ENCODE measurements at places on chromosomes 7 and 10. TPM values are rescaled to one million over a fixed set of nuclear protein-coding genes. Genes with fewer than 3 reads are reported as not detected.

The MACC1 gene
- polyA plus RNA-seq, result 1.3 TPM

The POR gene
- 981 TPM for polyA plus RNA-seq

- no peak for DNase-seq
These were observed 61.1 kb downstream of the GRK5 start for GRCh38 chr10:119268428-119268827.

- DNase-seq, result no peak
These were observed at the start of gene ADRA2A for GRCh38 chr10:111076682-111077478. TSS of gene ADRA2A (plus strand) at chr10:111077029. CDS start at chr10:111077997, 968 bp downstream.
